M059J (cell line): ENCODE measurements at places on chromosomes 1 and 21.

- peak; percentile 49 for DNase-seq
Measured at GRCh38 chr1:16727190-16728111, 12.9 kb upstream of the RNU1-4 start.

DNA sequence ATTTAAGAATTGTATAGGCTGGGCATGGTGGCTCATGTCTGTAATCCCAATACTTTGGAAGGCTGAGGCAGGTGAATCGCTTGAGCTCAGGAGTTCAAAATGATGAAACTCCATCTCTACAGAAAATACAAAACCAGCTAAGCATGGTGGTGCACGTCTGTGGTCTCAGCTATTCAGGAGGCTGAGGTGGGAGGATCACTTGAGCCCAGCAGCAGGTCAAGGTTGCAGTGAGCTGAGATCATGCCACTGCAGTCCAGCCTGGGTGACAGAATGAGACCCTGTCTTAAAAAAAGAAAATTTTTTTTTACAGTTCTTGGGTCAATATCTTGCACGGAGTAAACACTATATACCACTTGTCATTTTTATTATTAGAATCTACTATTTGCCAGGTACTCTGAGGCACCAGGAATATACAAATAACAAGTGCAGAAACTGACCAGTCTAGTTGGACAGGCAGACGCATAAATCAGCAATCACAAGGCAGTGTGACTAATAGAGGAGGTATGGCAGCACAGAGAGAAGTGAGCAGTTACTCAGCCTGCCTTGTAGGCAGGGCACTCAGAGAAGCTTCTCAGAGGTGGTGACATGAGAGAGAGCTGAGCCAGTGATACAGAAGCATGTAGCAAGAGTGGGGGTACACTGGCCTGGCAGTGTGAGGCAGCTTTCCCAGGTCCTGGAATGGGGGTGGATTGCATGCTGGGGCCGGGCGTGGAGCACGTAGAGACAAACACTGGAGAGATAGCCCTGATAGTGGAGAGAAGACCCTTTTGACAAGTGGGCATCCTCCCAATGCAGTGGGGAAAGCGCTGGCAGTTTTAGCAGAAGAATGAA, 8.0 kb downstream of the PHLDA3 start:
- DNase-seq, result peak; percentile 98

- peak; percentile 66 for DNase-seq
Measured at GRCh38 chr1:113036639-113037321, 36.2 kb upstream of the LRIG2 start.

GRCh38 chr1:94792473-94793295, 27.5 kb upstream of the SLC44A3 start:
- DNase-seq, result peak; percentile 85

GRCh38 chr1:193183019-193183627, 3.3 kb downstream of the B3GALT2 start:
- DNase-seq, result peak; percentile 48

DNA sequence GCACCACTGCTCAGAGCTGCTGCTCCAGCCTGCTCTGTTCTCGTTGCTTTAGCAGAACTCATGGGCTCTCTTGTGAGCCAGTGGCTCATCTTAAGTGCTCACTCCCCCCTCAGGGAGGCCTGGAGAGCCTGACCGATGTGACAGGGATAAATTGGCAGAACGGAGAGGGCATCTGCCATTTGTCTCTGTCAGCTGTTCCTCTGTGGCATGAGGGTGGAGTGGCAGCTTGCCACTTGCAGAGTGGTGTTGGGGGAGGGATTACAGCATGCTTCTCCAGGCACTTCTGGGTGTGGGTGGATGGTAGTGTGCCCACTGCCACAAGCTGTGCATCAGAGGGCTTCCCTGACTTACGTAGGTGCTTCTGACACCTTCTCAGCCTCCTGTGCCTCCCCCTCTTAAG, 229.5 kb downstream of the PAPPA2 start:
- DNase-seq, result no peak

- no peak for DNase-seq
Measured at GRCh38 chr1:153929426-153929825, 6.7 kb upstream of the GATAD2B start.

GRCh38 chr1:91736146-91736714, 149.7 kb downstream of the TGFBR3 start:
- DNase-seq, result no peak

DNA sequence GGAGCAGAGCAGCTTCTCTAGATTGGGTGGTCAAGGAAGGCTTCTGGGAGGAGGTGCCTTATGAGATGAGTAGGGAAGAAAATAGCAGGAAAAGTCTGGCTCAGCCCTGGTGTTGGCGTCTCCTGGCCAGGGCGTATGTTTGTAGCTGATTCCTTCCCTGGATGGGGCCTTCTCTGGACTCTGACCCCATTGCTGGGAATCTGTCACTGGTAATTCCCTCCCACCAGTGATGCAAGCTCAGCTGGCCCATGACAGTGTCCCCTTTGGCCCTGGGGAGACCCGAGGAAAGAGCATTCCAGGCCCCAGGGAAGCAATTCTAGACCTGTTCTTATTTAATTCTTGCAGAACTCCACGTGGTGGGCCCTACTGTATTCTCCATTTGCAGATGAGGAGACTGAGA, 20.7 kb downstream of the IGSF21 start:
- no peak for DNase-seq

- DNase-seq, result no peak
Measured at GRCh38 chr1:220655509-220655908, 34.7 kb upstream of the C1orf115 start.

GRCh38 chr1:38030596-38031512, 15.7 kb downstream of the POU3F1 start:
- no peak for DNase-seq

DNA sequence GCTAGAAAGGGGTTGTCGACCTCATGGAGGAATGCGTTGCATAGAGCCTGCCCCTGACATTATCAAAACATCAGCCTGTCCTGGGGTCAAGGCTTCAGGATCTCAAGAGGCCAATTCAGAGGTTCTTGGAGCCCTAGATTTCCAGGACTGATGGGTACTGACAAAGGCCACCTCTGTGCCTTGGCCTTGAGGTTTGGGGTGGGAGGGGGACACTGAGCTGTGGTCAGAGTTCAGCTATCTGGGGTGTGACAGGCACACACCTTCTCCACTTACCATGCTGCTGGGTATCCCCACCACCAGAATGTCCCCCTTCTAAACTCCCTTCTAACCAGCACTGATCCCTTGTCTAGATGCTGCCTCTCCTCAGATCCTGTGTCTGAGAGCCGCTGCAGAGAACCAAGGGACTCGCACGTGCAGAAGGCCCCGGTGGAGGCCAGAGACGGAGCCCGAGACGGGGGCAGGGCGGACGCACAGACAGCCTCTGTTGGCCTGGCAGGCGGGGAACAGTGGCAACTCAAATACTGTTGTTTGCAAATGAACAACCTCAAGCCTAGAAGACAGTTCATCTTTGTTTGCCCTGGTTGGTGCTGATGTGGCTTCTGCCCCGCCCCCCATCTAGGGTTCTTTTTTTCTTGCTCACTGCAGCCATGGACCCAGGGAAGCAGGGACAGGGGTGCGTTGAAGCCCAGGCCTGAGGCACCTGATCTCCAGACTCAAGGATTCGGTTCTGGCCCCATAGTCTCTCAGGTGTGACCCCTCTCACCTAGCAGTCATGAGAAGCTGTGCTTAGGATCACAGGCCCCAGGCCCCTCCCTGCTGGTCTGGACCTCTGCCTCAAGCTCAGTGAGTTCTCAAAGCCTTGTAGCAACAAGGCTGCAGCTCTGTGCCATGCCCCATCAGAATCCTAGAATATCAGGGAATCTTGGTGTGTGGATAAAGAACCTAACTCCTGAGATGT, 28.1 kb upstream of the CSF1 start:
- DNase-seq, result no peak

DNA sequence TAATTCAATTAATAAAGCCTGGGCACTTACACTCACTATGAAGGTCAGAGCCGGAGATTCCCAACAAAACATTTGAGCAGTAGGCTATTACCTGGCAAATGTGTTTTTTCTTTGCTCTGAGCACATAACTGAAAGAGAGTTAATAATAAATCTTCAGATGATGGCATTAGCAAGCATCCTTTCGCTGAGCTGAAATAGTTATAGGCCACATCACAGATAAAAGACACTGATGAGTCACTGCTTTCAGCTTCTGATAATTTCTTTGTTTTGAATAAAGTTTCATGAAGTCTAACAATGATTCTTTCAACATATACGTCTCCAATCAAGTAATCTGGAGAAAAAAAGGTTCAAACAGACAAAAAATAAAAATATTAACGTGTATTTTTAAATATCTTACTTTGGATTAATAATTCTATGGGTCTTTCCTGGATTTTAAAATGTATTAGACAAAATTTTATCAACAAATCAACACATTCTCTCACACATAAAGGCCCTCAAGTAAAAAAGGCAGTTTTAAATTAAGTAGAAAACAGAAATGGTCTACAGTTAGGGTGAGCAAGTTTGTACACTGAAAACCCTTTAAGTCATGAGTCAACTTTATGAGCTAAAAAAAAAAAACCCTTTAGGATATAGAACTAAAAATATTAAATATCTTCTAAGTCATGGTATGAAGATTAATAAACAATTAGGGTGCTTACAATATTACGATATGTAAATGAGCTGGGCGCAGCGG, 33.1 kb downstream of the LTN1 start:
- peak; percentile 78 for DNase-seq

DNA sequence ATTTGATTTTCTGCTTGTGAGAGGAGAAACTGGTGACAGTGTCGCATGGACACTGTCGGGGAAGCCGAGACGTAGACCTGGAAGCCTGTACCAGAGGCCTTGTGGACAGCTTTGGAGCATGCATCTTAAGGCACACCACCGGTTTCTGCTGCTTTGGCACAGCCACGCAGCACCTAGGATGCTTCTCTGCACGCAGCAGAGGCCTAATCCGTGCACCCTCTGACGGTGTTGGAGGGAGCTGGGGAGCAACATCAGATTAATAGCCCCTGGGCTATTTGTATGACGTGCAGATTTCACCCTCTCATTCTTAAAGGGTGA, 30.3 kb downstream of the TEX35 start:
- no peak for DNase-seq

DNA sequence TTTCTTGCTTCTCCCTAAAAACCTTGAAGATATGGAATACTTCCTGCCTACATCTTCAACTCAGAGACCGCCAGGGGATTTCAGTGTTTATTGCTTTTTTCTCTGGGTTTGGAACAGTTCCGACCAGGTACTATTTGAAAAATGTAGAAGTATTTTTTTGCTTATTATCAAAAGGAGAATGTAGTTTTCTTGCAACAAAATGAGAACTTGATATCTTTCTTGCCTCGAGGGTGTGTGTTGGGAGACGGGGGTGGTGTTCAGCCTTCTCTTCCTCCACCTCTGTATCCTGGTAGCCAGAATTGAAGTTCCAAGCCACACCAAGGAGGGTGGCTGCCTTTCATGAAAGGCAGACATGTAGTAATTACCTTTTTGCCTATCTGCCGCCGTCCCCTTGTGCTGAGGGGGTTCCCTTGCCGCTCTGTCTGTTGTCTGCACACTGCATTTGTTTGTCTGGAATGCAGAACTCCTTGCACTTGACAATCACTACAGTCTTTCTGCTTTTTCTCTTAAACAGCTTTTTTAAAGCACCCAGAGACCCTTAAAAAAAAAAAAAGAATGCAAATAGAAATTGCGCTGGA, 212.1 kb downstream of the PBX1 start:
- DNase-seq, result no peak

GRCh38 chr1:153538315-153538821, 2.4 kb downstream of the S100A5 start:
- DNase-seq, result peak; percentile 73

DNA sequence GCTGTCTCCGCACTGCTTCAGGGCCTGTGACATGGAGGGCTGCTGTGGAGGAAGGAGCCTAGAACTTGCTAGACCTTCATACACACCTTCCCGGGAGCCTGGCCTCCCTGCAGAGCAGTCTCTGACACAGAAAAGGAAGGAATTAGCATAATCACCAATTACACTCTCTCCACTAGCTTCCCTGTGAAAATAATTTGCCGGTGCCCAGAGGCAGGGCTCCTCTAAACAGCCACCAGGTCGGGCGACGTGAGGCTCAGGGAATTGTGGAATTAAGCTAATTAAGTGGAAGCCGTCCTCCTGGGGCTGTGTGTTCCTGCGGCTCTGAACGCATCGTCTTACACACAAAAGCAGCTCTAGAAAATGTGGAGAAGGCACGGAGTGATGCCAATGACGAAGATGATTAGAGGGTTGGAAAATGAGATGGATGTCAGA, 82.6 kb downstream of the NENF start:
- DNase-seq, result no peak

DNA sequence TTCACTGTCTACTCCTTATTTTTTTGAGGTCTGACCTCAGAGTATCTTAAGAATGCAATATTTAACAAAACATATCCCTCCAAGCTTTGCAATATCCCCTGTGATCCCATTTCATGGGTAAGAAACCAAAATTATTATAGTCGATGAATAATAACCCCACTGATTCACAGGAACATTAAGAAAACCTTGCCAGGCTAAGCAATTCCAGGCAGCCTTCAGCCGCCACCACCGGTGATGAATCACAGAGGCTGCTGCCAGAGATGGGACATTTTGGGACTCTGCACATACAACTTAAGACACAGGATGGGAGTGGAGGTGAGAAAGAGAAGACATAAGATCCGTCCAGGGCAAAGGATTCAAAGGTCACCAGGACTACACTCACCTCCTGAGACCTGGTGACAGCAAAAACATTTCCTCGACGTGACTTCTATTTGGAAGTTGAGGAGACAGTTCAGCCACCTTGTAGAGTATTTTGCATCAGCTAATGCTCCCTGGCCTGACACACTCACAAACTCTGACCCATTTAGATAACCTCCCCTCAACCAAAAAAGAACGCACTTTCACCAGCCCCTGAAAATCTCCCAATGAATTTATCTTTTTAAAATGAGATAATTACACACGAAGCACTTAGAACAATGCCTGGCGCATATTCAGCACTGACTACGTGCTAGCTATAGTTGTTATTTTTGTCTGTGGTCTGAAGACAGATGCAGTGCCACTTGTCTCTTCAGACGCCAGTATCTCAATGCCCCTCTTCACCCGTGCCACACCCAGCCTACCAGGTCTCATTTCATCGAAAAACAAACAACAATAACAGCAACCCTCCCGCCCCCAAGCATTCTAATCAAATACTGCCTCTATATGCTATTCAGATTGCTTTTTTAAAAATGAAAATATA, 17.8 kb upstream of the OVAAL start:
- peak; percentile 72 for DNase-seq

GRCh38 chr1:154423304-154423987, 18.3 kb downstream of the IL6R start:
- peak; percentile 69 for DNase-seq

GRCh38 chr1:235601104-235601503, 48.5 kb downstream of the GNG4 start:
- DNase-seq, result peak; percentile 28

GRCh38 chr1:235275836-235276235, 52.1 kb downstream of the ARID4B start:
- DNase-seq, result no peak

DNA sequence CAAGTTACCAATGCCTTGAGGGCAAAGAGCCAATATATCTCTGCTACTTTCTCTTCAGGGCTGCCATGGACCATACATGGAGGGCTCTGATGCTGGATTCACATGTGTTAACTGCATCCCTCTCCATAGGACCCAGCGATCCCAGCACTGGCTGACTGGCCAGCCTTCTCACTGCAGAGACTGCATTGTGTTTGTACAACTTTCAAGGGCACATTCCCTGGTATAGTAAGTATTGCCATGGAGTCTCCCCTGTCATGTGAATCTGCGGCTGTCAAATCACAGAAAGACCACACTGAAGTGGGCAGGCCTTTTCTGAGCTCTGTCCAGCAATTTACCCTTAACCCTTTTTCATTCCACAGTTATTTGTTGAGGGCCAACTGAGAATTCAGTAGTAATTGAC, 449.8 kb downstream of the OMA1 start:
- DNase-seq, result no peak

GRCh38 chr1:211735208-211736170, 60.1 kb upstream of the NEK2 start:
- DNase-seq, result peak; percentile 100
